ENCODE measurements at places on chromosomes 7 and 10. TPM values are rescaled to one million over a fixed set of nuclear protein-coding genes. Genes with fewer than 3 reads are reported as not detected.

The MMP21 gene
- total RNA-seq: not detected

The DDX21 gene
- total RNA-seq: 44.2 TPM

The SPDYE2 gene
- not detected for total RNA-seq

The IQCE gene
- 6.1 TPM for total RNA-seq

The INSYN2A gene
- not detected for total RNA-seq
